Hepatic stellate cell (primary cell): ENCODE measurements at places on chromosomes 6 and 20.
A peak's percentile ranks its signal among the peaks of the same experiment; 100 is the strongest.

- DNase-seq: no peak
These were observed 2.8 kb upstream of the FAM83C start for GRCh38 chr20:35295058-35295457.

- no peak for DNase-seq
These were observed 10.5 kb upstream of the TOX2 start for GRCh38 chr20:43903953-43904826.

DNA sequence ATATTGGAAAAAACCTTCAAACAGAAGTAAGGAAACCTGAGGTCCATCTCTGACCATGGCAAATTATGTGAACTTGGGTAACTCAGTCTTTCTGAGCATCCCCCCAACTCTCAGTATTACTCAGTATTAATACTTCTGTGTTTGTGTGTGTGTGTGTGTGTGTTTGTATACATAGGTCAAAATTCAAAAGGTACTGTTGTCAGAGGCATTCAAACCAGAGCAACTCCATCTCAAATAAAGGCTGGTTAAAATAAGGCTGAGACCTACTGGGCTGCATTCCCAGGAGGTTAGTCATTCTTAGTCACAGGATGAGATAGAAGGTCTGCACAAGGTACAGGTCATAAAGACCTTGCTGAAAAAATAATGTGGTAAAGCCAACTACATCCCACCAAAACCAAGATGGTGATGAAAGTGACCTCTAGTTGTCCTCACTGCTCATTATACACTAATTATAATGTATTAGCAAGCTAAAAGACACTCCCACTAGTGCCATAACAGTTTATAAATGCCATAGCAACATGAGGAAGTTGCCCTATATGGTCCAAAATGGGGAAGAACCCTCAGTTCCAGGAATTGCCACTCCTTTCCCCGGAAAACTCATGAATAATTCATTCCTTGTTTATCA, 33.3 kb upstream of the SLC22A16 start:
- peak; percentile 19 for DNase-seq

GRCh38 chr6:38095054-38095453, 275.5 kb downstream of the ZFAND3 start:
- DNase-seq: peak; percentile 33
